IMR-90 (cell line): ENCODE measurements at places on chromosomes 1 and 21.

DNA sequence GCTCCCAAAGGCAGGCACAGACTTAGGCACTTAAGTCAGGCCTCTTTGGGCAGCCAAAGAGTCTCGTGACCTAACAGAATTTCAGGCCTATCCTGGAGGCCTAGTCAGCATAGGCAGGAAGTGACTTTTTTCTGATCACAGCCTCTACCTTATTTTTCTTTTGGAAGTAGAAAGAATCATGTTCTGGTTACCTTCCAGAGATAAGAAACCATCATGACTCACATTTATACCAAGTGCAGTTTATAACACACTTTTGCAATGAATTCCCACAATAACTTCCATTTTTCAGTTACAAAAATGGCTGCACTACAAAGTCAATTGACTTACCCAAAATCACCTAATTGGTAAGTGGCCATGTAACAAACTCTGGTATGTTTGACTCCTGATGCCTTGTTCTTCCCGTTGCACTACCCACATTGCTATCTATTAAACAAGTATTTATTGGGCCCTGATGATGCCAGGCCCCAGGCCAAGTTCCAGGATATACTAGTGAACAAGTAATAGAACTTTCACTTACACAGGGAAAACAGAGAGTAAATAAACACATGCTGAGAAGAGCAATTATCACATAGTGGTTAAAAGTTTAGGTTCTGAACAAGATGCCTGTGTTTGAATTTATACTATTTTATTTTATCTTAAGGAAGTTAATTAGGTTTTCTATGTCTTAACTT is 74.3 kb downstream of the SH3GLB1 start:
- DNase-seq, result peak; percentile 86

DNA sequence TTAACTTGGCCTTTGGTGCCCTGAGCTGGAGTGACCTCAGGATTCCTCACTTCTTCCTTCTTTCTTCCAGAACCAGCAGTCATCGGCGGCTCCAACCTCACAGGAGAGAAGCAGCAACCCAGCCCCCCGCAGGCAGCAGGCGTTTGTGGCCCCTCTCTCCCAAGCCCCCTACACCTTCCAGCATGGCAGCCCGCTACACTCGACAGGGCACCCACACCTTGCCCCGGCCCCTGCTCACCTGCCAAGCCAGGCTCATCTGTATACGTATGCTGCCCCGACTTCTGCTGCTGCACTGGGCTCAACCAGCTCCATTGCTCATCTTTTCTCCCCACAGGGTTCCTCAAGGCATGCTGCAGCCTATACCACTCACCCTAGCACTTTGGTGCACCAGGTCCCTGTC is 6.3 kb upstream of the OLFML3 start:
- no peak for DNase-seq

DNA sequence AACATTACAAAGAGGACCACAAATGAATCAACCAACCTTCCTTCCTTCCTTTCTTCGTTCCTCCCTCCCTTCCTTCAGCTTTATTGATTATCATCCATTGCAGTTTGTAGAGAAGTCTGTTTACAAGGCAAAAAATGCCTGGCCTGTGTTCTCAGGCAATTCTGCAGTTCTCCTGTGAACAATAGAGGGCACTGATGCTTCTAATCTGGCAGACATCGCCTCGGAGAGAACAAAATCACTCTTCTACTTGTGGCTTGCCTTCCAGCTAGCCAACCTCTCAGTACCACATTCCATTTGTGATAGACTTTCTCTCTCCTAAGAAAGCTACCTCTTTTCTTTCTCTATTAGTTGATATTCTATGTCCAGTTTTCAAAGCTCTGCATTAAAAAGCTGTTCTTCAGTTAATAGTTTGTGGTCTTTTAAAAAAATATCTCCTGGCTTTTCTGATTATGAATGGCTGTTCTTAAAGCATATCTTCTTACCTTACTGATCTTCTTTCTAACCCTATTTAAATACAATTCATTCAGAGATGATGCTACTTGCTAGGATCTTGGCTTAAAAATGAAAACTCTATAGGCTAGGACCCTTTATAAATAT is 26.9 kb upstream of the ESRRG start:
- peak; percentile 69 for DNase-seq

GRCh38 chr1:20358761-20359263 is 68.1 kb downstream of the VWA5B1 start:
- DNase-seq, result peak; percentile 61

DNA sequence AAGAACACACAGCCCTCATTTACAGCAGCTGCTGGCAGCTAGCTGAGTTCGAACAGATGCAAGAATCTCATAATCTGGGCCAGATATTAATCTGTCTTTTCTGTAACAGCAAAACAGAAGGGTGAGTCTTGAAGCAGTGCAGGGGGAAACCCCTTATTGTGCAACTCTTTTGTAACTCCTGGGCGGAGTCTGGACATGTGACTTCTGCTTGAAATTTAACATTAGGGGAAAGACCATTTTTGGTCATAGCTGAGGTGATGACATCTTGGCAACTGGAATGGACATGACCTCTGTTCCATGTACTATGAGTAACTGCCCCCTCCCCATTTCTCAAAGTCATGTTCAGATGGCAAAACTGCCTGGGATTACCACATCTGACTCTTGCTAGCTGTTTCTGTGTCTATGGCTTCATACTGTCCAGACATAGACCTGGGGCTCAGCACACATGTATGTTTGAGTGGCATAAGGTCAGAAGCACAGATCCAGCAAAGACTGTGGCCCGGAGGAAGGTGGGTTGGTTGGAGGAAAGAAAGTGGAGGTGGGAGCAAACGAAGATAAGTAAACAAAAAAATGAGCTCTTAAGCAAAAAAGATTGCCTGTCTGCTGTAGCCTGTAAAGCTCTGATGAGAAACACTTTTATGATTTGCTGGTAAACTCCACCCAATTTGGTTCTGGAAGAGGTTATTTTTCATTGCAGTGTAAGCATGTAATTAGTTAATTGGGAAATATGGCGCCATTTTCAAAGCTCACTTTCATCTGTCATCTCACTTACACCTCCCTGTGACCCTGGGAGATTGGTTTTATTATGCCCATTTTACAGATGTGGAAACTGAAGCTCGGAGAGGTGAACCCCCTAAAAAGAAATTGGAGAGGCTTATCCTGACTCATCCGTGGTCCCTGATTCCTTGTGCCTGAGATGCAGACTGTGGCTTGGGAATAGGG is 26.1 kb downstream of the ETS2 start:
- DNase-seq, result peak; percentile 98

- DNase-seq, result peak; percentile 75
Measured at GRCh38 chr1:116418091-116418830, 45.2 kb downstream of the ATP1A1 start.

DNA sequence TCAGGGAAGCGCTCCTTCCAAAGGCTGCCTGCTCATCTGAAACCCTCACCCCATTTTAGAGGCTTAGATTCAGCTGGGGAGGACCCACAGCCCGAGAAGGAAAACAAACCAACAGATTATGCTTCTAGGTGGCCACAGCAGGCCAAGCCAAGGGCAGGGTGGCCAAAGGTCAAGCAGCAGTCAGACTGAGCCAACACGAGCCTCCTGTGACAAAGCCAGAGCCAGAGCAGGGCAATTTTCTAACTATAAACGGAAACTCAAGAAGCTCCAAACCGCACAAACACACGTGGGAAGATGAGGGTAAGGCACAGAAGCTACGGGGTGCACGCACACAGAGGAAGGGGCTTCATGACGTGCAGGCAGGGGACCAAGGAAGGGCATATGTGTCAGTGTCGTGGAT is 64.1 kb downstream of the PLEKHA6 start:
- no peak for DNase-seq

DNA sequence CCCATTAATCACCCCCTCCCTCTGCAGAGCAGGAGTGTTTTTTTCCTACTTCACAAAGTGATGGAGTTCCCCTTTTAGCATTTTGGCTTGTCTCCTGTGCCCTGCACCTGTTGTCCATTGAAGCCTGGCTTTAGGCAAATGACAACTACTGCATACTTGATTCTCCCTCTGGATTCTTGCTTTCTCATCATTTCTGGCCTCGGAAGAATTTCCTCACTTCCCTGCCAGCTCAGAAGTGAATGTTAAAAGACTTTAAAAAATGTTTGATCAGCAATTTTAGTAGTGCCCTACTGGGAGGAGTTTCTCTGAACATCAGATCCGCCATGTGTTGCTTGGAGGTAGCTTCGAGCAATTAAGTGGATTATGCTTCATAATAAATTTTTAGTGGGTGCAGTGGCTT is 28.1 kb downstream of the RCOR3 start:
- DNase-seq, result no peak

DNA sequence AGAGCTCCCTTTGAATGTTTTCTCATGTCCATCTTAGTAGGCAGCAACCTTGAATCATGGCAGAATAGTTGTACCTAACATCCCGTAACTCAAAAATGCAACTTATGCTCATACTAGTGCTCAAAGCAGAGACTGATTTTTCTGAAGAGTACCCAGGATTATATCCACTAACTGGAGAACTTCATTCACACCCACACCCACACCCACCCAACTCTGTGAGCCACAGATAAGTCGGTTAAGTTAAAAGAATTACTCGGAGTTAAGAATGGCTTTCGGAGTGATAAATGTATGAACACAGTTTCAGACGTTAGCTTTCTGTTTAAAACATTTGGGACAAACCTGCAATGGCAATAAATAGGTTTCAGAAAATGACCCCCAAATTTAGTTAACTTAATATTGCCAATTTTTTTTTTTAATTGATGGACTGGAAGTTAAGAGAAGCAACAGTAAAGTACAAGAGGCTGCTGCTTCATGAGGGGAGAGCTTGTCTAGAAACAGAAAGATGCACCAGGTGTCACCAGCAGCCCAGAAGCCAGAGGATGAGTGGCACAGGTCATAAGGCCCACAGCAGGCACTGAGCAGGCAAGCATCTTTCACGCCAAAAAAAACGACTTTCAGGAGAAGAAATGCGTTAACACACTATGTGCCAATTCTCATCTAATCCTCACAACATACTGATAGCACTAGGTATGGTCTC is 48.4 kb upstream of the C1orf198 start:
- no peak for DNase-seq

GRCh38 chr1:89603651-89604413 is 29.1 kb upstream of the LRRC8C start:
- peak; percentile 62 for DNase-seq

GRCh38 chr1:28329395-28330153 is 734 bp downstream of the MED18 start:
- DNase-seq, result peak; percentile 21

DNA sequence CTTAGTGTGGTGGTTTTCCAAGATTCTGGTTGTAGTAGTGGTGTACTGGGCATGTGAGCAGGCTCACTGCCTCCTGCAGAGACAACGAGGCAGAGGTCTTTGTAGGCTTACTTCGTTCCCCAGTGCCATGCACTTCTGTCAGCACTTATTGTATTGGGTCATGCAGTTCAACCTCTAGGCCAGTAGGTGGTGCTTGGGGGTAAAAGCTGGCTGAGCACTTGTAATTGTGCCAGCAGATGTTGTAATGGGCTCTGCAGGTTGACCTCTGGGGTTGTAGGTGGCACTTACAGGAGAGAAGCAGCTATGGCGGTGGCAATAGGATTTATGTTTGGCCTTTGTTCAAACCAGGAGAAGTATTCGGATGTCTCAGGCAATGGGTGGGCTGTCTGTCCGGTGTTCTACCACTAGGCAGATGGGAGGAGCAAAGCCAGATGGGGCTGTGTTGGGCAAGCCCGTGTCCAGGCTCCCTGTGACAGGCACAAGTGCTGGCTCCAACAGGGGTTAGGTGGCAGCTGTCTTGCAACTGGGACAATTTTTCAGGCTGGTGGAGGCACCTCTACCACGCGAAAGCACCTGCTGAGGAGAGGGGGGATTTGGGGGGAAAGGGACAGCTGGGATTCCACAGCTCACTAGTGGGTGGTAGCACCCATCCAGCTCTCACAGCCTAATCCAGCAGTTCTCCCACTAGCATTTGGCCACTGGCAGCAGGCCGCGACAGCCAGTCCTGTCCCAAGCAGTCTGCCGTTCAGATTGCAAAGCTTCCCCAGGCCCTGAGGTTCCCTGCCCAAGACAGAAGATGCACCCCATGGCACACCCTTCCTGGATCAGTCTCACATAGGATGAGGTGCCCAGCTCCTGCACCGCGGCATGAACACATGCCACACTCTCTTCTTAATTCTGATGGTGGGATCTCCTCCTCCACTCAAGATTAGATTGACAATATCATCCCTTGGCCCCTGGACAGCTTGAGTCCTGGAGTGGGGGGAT is 274.5 kb downstream of the CTH start:
- peak; percentile 48 for DNase-seq

GRCh38 chr1:85580872-85581801 is 576 bp downstream of the CCN1 start:
- DNase-seq, result peak; percentile 69

DNA sequence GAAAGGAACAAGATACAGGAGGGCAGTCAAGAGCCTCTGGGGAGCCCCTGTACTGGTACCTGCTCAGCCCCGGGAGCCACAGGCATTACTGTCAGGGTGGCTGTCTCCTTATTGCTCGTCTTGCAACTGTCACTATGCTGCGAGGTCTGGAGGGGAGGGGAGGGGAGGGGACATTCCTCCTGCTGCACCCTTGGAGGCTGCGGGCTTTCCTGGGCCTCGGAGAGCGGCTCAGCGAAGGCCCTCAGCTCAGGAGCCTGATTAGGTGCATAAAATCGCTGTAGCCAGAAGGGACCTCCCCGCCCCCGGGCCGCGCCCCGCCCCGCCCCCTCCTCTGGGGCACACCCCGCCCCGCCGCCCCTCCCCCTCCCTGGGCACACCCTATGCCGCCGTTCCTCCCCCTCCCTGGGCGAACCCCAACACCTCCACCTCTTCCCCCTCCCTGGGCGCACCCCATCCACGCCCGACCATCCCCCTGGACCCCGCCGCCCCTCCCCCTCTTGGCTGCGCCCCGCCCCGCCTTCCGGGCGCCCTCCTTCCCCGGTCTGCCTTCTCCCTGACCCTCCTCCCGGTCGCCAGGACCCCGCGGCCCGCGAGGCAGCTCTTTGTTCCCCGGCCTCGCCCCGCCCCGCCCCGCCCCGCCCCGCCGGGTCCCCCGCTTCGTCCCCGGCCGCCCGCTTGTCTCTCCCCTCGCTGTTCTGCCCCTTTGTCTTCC is 35.5 kb downstream of the CACHD1 start:
- no peak for DNase-seq

GRCh38 chr1:155073377-155074242 is 5.0 kb upstream of the EFNA3 start:
- DNase-seq, result no peak

DNA sequence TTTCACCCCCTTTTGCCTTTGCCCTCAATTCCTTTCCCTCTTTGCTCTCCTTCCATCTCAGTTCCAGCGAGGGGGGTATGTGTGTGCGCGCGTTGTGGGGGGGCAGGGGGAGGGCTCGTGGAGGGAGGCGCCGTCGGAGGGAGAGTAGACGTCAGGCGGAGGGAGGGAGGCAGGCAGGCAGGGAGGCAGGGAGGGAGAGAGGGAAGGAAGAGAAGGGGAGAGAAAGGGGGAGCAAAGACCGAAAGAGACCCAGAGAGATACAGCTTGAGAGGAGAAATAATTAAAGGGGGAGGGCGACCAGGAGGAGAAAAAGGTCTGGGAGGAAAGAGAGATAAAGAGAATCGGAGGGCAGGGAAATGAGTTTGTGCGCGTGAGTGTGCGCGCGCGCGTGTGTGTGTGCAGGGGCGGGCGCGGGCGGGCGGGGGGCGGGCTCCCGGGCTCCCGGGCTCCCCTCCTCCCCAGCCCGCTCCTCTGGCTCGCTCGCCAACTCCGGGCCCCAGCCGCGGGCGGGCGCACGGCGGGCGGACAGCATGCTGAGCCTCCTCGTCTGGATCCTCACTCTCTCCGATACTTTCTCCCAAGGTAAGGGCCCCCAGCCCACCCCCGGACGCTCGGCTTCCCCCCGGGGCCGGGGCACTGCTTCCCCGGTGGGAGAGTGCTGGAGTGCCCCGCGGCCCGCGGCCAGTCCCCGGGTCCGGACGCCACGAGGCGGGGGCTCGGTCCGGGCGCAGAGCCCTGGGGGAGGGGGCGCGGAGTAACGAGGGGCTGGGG is at the start of gene KIRREL1:
TSS of gene KIRREL1 (plus strand) at position 499 of the 771 bp plus-strand sequence. CDS start at position 531, 32 bp downstream.
- peak; percentile 65 for DNase-seq

GRCh38 chr1:65826782-65827181 is 34.1 kb downstream of the PDE4B start:
- DNase-seq, result no peak
